GM12891 (cell line): ENCODE measurements at places on chromosomes 1 and 21.

DNA sequence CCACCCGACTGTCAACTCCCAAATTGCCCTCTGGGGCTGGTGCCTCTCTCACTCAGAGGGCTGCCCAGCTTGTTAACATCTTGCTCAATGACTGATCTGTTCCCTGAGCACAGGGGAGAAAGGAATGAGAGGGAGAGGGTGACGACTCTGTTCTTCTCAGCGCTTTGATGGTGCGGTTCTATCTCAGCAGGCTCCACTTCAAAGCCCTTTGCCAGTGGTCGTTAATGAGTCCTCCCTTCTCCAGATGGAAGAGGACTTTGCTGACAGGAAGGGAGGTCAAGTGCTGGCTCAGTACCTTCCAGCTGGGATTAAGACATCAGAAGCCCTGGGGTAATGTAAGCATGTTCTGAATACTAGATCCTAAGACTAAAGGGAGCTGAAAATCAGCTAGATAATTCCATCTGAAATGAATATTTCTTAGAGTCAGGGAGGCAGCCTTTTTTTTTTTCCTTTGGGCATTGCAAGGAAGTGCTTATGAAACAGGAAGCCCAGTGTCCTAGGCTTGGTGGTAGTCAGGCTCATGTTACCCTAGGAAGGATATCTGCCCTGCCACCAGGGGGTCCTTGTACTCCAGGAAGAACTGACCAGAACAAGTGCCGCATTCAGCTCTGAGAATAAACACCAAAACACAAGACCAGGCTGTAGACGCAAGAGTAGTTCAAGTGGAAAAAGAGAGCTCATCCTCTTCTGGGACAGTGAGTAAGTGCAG lies 4.7 kb downstream of the FMOD start:
- no peak for DNase-seq

- DNase-seq, result no peak
These were observed 105.2 kb downstream of the EDEM3 start for GRCh38 chr1:184649451-184649888.

- no peak for DNase-seq
These were observed 97.5 kb downstream of the SMYD2 start for GRCh38 chr1:214378492-214378891.

GRCh38 chr1:93541045-93541444 lies 93.1 kb downstream of the FNBP1L start:
- DNase-seq, result no peak

DNA sequence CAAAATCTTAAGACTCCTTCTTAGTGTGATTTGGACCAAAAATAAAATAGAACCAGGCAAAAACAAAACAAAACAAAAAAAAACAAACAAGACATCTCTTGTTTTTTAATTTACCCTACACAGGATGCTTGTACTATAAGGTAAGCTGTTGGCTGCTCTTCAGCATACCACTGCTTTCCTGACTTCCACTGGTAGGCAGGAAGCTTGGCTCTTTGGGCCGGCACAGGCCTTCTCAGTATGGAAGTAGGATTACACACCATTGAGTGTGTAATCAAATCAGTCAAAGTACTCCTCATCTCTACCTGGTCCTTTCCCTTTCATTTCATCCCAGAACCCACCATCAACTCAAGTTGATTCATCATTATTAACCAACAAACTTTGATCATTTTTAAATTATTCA lies 61.9 kb upstream of the RGS1 start:
- DNase-seq, result no peak

DNA sequence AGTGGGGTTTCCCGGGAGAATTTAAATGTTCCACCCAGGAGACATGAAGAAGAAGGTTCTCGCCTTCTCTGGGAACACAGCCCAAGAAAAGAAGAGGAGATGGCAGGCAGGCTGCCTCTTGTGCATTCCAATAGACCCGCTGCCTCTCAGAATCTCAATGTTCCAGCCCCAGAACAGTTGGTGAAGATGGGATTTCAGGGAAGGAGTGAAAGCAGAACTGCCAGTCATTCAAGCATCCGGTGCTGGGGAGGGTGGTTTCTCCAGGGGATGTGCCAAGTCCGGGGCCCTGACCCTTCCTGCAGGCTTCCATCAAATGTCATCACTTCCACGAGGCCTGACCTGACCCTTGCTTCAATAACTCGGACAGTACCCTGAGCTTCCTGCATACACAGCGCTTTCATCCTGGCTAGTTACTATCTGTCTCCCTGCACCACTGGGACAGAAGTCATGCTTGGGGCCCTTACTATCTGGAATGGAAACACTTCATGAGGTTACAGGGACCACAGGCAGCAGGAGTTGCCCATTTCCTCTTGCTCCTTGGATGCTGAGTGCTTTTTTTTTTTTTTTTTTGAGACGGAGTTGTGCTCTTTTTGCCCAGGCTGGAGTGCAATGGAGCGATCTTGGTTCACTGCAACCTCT lies 386.6 kb upstream of the POU3F1 start:
- DNase-seq, result no peak

DNA sequence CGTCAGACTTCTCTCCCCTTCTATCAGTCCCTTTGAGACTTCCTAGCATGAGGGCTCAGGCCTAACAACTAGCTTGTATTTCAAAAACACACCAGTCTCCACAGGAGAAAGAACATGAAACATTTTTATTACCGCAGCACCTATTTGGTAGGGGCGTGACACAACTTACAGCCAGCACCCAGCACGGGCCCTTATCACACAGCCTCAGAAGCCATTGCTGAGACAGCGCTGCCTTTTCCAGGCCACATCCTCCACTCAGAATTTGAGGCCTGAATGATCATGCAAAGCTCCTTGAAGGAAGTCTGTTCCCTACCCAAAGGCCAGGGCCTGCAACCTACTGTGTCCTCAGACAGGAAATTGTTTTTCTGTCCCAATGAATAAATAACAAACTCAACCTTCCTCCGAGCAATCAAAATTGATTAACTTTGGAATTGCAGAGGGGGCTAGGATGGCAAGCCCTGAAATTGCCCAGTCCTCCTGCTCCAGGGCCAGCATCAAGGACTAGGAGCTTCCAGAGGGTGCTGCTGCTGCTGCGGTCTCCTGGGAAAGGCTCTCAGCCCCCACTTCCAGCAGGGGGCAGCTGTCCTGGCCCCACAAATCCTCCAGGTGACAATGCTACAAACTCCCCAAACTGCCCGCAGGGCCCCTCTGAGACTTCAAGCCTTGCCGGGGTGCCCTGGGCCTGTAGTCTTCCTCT lies 94.3 kb upstream of the GALNT2 start:
- no peak for DNase-seq

- DNase-seq, result no peak
These were observed 950 bp upstream of the EVA1C start for GRCh38 chr21:32411350-32412161.

GRCh38 chr1:89360716-89361115 lies 3.1 kb upstream of the GBP6 start:
- no peak for DNase-seq

DNA sequence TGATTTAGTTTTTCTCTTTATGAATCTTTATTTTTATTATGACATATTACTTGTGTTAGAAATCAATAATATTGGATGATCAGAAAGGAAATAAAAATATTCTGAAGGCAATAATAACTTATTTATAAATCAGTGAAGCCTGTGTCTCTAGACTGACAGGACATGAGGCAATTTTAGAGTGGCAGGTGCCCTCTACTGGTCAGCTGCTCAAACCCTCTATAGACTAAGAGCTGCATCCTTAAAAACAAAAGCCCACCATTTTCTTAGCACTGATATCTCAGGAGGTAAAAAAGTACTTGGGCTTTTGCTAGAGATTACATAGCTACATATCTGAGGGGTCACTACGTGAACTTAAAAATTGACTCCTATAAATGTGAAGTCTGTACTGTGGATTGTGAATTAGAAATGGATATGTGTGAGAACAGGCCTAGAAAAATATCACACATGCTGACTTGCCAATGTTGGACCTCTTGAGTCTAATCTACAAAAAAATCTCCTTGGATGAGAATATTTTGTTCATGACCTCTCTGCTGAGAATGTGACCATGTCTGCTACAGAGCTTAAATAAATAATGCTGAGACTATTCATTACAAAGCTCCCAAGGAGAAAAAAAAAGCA lies 597.9 kb upstream of the ADAMTS5 start:
- no peak for DNase-seq

DNA sequence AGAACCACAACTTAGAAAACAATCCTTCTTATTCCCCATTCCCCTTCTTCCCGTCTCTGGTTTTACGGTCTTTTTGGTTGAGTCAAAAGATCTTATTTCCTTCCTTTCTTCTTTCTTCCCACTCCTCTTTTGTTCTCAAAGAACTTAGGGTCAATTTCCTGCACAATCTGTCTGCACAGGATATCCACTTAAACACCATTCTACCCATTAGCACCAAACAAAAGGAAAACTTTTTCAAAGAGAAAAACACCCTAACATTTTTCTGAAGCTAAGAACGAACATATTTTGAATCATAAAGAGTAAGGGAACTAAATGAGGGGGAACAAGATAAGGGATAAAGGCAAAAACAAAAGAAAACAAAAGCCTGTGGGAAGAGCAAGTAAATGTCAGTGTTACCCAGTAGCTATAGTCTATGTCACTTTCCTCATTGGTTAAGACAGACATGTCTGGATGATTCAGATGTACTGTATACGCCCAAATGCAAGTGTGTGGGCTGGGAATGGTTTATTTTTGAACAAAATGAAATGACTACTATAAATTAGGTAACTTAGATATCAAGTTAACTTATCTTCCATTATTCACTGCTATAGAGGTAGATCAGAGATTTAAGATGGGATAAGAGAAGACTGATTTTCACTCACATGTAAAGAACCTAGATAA lies 59.9 kb downstream of the TOR3A start:
- DNase-seq, result no peak
